CD4-positive, alpha-beta T cell treated with Interleukin-15 for 4 hours (primary cell): ENCODE measurements at places on chromosomes 4 and X.

GRCh38 chr4:183936574-183937345 is 31.7 kb downstream of the STOX2 start:
- DNase-seq, result no peak

- DNase-seq, result peak; percentile 1
Observed at GRCh38 chr4:183763990-183764754, 105.1 kb downstream of the TRAPPC11 start.

DNA sequence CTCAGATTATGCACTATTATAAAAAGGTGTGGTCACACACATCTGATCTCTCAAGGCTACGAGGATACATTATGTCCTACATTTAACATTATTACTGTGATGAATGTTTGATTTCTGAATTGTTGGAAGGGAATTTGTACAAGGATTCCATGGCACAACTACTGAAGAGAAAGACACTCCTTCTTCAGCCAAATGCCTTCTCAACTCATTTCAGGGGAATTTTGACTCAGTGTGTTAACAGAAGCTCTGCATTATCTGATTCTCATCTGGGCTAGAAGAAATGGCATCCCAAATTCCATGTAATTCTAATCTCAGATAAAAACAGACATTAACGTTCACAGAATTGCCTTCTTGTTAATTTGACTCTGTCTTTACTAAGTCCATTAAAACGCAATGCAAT is 477.7 kb downstream of the PDGFC start:
- no peak for DNase-seq

- DNase-seq, result no peak
Observed at GRCh38 chrX:68895341-68895755, 66.5 kb downstream of the EFNB1 start.

GRCh38 chrX:12970691-12971202 is 4.2 kb upstream of the TMSB4X start:
- DNase-seq, result peak; percentile 68

- DNase-seq, result no peak
Observed at GRCh38 chr4:142351958-142352357, 494.1 kb downstream of the INPP4B start.

- no peak for DNase-seq
Observed at GRCh38 chrX:32524385-32524784, 687.0 kb downstream of the DMD start.

DNA sequence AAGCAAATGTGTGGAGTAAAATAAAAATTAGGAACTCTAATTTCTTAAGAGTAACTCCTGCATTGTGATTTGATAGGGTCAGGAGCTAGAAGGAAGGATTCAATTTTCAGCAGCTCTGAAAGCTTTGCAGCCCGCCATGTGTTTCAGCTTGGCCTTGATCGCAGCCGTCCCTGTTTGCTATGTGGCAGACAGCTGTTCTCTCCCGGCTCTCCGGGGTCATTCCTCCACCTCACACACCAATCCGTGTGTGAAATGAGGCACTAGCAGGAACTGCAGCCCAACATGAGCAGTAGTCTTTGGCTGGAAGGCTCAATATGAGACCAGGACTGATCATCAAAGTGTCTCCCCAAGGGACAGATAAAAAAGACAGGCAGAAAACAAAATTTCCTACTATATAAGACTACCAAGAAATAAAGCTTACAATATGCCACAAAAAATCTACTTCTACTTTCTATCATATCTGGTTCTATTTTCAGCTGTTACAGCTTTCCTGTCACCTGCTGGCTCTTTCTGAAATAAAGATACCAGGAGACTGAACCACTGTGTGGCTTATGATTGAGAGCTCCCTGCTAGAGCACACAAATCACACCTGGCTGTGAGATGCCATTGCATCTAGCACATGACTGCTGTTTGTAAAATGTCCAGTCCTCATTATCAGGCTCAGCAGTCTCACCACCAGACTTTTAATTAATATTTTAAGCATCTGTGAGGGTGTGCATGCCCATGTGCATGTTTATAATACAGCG is 44.1 kb upstream of the SEC24B start:
- DNase-seq, result no peak

DNA sequence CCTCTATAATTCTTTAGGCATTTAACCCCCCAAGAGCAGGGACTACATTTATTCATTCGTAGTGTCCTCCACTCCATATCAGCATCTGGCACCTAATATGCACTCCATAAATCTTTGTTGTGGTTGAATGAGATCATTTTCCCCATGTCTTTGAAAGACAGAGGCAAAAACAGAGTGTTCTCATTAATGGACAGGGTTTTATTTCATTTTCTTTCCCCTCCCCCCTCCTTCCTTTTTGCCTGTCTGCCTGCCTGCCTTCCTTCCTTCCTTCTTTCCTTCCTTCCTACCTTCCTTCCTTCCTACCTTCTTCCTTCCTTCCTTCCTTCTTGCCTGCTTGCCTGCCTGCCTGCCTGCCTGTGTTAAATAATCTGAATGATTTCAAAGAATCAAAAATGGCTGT is 83.2 kb downstream of the SHROOM3 start:
- DNase-seq, result no peak

DNA sequence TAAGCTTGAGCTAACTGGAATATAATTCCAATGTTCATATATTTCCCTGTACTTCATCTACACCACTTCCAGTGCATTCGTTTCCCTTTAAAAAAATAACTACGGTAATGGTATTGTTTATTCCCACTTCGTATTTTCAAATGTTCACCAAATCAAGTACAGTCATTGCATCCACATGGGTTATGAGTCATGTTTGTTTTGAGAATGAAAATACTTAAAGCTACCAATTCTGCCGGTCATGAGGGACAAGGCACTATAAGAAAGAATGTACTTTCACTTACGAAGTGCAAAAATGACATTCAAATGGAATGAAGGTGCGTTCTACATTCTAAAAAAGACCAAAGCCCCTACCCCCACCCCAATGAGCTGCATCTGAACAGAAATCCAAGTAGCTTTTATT is 174.4 kb upstream of the FGF13 start:
- DNase-seq, result no peak

DNA sequence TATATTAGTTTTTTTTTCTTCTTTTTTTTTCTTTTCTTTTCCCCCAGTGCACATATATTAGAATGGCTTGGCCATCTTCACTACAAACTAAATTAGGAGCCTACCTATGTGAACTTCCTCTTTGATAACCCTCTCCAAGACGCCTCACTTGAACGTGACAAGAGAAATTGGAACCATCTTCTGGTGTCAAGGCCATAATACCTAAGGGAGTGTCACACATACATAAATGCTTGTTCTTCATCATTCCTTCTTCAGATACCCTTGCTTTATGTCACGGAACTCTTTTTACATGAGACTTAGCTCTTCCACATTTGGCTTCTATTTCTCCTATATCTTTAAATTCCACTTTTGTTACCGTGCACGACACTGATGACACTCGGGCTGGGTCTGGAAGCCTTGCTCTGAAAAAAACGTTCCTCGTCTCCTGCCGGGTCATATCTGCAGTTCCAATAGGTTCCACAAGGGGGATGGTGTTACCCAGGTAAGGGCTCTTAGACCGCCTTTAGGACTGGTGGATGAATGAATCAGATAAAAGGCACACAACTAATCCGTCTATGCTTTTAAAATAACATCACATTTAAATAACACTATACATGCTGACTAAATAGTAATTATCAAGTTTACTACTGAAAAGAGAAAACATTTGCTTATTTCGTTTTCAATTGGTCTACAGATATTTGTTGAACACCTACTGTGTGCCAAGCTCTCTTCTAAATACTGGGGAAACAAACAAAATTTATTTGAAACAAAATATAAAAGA is 19.9 kb downstream of the DGAT2L6 start:
- peak; percentile 70 for DNase-seq

DNA sequence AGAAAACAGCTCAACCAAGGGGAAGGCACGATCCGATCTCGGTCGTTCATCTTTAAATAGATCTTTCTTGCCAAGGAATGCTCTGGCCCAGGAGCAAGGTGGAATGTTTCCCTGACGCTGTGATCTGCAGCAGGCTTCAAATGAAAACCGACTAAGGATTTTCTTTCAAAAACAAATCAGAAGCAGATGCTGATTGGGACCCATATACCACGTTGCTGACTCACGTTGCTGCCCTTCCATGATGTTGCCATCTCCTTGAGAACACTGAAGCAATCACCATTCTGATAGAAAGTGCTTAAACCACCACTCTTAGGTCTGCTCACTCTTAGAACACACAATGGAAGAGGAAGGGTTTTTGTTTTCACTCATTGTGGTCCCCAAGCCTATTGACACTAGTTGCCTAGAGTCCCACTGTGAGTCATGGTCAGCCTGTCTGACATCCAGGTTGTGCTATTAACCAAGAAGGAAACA is 26.1 kb downstream of the LAMTOR3 start:
- DNase-seq, result no peak

- DNase-seq, result no peak
Observed at GRCh38 chr4:7414046-7414445, 20.7 kb downstream of the PSAPL1 start.

GRCh38 chrX:9678215-9678965 is 87.3 kb downstream of the GPR143 start:
- no peak for DNase-seq

DNA sequence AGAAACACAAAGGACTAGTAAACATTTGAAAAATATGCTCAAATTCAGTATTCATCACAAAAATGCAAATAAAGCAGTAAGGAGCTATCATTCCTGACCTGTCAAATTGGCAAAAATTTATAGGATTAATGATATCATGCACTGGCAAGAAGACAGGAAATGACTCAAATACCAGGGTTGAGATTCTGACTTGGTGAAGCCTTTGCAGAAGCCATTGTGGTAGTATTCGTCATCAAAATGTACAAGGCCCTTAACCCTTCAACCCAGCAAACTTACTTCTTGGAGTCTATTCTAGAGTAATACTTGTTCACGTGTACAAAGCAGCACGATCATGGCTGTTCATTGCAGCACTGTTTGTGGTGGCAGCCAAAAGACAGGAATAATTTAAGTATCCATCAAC is 132.4 kb downstream of the ENOX2 start:
- no peak for DNase-seq

- no peak for DNase-seq
Observed at GRCh38 chr4:38365748-38366310, 298.2 kb upstream of the KLF3 start.

GRCh38 chrX:9737363-9737762 is 28.3 kb downstream of the GPR143 start:
- DNase-seq, result no peak

GRCh38 chr4:118734491-118735205 is 49.5 kb downstream of the METTL14 start:
- DNase-seq, result no peak

GRCh38 chr4:157005193-157005592 is 33.6 kb upstream of the PDGFC start:
- DNase-seq, result no peak

- DNase-seq, result no peak
Observed at GRCh38 chr4:153018031-153018430, 81.9 kb downstream of the FHDC1 start.

- no peak for DNase-seq
Observed at GRCh38 chr4:38314663-38315062, 349.3 kb upstream of the KLF3 start.

DNA sequence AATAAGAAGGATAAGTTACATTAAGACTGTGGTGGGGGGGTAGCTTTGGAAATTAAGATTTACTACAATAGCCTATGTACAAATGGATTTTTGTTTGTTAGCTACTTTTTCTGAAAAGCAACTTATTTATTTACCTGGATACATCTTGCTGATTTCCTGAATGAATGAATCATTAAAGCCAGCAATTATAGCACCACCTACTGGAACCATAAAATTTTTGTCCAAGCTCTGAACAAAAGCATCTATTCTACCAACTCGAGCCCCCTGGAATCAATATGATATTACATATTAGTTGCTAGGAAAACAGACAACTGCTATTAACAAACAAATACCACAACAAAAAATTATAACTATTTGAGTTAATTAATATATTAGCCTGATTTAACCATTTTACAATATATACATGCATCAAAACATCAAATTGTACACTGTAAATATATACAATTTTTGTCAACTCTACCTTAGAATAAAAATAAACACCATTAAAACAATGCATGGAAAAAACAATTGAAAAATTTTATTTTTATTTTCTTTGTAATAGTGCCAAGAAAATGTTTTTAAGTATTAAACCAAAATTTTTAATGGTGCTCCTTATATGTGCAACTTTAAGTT is 15.3 kb downstream of the SEPSECS start:
- DNase-seq, result peak; percentile 23

GRCh38 chr4:168353746-168354145 is 35.2 kb upstream of the DDX60 start:
- no peak for DNase-seq

GRCh38 chr4:99208719-99209075 is 10.3 kb downstream of the ADH6 start:
- DNase-seq, result no peak

DNA sequence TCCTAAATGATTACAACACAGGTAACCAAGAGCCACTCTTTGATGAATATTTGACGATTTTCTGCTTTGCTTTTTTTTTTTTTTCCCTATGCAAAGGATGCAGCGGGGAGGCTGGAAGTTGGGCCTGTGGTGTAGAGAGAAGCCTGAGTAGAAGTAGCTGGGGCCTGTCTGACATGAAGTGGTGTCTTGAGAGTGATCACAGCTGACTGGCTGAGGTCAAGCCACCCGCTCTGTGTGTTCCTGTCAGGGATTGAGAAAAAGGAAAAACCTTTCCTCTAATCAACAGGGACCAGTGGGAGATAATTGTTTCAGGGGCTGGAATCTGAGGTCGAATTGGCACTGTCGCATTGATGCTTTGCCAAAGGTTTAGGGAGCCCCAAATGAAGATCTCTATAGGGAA is 258.7 kb downstream of the GRIA3 start:
- DNase-seq, result no peak

GRCh38 chr4:112130906-112131305 is 14.3 kb upstream of the FAM241A start:
- no peak for DNase-seq

DNA sequence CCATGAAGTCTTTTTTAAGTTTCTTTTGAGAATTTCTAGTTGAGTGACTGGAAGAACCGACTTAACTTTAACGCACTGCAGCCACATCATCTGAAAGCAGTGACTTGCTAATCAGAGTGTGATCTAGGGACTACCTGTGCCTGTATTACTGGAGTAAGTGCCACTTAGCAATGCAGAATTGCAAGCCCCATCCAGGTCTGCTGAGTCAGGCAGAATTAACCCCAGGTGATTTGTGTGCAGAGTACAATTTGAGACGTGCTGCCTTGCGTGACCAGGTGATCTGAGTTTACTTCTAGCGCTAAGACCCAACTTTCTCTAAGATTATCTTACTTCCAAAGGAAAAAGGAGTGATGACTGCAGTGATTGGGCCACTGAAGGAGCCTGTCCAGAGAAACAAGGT is 85.3 kb downstream of the CLCN4 start:
- DNase-seq, result no peak

DNA sequence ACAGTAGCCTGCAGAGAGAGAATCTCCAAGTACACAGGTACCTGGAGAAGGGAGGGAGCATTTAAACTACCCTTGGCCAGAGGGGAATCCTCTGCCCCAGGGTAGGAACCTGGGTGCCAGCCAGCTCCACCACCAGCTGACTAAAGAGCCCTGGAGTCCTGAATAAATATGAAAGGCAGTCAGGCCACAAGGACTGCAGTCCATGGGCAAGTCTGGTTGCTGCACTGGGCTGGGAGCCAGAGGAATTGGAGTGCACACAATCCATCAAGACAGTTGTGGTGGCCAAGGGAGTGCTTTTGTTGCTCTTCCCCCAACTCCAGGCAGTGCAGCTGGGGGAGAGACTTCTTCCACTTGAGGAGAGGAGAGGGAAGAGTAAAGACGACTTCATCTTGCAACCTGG is 172.5 kb downstream of the HNRNPD start:
- DNase-seq, result no peak
